ACHN (cell line): ENCODE measurements at places on chromosomes 1 and 21.

- peak; percentile 9 for DNase-seq
Measured at GRCh38 chr1:113325022-113325421, 65.3 kb upstream of the MAGI3 start.

DNA sequence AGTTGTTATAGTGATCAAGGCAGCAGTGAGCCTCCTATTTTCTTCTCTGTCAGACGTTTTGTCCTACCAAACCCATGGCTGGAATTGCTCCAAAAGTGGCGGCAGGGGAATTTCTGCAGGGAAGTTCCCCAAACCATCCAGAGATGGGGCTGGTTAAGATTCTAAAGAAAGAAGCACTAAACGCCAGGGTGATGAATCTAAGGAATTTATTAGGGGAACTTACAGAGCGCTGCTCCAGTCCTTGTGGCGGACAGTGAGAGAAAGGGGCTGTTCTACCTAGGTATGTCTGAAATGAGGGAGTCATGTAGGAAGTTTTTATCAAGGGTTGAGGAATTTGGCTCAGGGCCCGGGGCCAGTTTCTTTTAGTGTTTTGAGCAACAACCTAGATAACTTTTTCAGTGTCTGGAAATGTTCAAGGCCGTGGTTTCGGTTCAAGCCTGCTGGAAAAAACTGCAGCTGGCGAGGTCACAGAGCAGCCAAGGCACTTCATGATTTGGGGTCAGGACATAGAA, 222.4 kb upstream of the B3GALT2 start:
- DNase-seq = peak; percentile 77

DNA sequence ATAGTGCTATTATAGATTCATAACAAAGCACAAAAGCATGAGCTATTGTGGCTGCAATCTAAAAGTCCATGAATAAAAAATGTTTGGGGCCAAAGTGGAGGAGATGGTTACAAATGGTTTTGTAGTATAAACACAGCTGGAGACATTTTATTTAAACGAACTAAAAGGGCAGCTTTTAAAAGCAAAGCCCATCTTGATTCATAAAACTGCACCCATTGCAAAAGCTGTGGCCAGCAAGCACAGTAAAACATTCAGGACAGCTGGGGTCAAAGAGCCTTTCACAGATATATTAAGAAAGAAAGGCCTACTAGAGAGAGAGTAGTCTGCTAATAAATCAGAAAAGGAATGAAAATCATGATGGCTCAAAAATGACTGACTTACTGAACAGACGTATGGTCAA, 520.8 kb downstream of the NUF2 start:
- DNase-seq = no peak

DNA sequence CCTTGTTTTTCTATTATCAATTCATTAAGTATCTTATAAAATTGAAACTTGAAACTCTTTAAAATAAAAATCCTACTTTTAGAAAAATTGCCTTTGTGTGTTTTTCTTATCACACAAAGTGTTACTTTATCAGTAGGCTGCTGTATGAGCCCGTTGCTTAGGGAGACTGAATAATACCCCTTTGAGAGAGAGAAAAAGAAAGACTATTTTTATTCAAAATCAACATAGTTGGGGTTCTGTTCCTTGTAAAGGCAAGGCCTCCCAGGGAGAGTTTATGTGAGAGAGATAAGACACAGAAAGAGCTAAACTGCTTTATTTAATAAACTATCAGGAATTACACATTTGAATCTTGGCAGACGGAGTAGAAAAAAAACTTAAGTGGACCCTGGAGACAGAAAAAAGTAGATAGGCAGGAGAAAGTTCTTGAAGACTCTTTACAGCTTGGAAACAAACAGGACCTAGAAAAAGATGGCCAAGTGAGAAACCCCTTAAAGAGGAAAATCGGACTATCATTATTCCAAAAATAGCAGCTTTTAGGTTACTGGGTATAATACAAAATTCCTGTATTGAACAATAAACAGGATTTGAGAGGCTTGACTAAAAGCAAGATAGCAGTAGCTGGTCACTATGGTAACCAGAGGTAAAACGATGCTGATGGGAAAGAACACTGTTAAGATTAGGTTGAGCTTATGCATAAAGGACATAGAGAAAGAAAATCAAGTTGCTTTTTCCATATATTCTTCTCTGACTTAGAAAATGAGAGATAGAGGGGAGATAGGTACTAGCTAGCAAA, 170.9 kb downstream of the LRRC7 start:
- DNase-seq = no peak

DNA sequence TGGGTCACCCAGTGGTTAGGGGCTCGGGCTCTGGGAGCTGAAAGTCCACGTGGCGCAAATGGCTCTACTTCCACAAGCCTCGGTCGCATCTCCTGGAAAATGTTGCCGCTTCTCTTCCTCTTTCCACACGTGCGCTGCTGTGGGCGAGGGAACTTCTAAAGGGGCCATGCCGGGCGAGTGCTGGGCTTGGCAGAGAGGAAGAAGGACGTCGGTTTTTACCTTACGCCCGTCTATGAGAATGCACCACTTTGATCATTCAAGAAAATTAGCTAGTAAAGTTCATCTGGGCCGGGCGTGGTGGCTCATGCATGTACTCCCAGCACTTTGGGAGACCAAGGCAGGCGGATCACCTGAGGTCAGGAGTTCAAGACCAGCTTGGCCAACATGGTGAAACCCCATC, 10.4 kb downstream of the SLC45A1 start:
- DNase-seq = no peak

GRCh38 chr1:185823467-185823866, 89.3 kb downstream of the HMCN1 start:
- DNase-seq = no peak

DNA sequence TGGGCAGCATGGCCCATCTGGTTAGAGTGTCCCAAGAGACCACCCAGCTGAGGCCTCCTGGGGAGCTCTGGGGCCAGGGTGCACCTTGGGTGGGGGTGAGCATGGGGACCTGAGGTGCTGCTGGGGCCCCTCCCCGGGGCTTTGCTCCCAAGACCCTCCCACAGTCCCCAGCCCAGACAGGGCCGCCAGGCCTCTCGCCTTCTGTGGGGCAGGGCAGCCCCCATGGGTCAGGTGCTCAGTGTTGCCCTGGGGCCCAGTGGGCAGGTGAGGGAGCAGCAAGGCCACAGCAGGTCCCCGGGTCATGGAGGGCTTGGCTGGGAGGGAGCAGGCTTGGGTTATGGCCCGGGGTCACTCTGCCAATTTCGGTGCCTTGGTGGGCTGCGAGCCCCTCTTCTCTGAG, 24.5 kb upstream of the PEX10 start:
- DNase-seq = no peak

- DNase-seq = no peak
Measured at GRCh38 chr1:188719735-188720134, 1757.9 kb downstream of the BRINP3 start.

- DNase-seq = no peak
Measured at GRCh38 chr1:230465691-230466090, 39.6 kb upstream of the PGBD5 start.

GRCh38 chr1:114177282-114177681, 23.6 kb upstream of the SYT6 start:
- no peak for DNase-seq

DNA sequence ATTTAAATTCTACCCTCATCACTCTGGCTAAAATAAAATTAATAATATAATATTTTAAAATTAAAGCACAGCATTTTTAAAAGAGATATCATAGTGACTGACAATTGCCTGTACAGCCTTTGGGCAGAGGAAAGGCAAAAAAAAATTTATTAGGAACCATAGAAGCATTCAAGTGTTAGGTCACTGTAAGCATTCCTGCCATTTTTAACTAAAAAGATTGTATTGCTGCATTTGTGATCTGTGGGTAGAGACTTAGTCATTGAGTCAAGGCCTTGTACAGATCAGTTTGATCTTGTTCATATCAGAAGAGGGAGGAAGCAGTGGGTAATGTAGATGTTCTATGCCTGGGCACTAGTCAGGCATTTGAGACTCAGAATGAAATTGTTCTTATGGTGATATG, 109.9 kb downstream of the LYPLAL1 start:
- no peak for DNase-seq

DNA sequence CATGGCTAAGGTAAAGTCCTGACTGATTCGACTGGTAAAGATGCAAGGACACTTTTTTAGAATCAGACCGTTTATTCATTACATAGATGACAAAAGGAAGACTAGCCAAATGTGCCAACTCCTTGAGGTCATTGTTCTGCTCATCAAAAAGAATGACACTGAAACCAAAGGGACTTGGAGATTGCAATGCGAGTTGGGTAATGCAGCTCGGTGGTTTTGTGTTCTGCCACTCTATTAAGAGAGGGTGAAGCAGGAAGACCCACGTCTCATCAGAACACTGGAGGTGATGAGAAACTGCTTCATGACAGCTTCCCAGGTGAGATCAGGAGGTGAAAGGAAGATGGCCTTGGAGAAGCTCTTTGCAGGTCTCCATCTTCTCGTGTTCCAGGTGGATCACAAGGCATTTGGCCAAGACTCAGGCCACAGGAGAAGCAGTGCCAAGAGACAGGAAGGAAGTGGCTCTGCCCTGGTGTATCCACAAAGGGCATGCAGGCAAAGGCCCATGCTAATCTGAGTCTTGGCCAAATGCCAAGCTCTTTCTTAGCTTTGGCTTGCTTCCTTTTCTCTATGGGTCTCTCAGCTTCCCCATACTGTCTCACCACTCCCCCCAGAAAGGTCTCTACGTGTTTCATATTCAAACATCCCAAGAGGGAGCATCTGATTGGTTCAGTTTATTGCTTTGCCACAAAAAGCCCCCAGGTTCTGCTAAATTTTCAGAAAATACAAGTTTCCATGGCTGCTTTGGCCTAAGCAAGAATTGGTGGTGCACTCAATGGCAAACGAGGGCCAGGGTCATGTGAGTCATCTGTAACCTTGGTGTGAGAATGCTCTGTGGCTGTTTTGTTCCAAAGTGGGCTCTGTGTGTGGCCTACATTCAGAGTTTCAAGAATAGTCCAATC, 5.7 kb upstream of the CCT8 start:
- DNase-seq = no peak

GRCh38 chr21:46205166-46205565, 20.9 kb upstream of the SPATC1L start:
- no peak for DNase-seq

- no peak for DNase-seq
Measured at GRCh38 chr21:42360317-42360716, 6.0 kb downstream of the TFF1 start.

- no peak for DNase-seq
Measured at GRCh38 chr21:34148419-34148804, 75.0 kb downstream of the MRPS6 start.

- DNase-seq = no peak
Measured at GRCh38 chr1:50066806-50067205, 41.9 kb upstream of the ELAVL4 start.

DNA sequence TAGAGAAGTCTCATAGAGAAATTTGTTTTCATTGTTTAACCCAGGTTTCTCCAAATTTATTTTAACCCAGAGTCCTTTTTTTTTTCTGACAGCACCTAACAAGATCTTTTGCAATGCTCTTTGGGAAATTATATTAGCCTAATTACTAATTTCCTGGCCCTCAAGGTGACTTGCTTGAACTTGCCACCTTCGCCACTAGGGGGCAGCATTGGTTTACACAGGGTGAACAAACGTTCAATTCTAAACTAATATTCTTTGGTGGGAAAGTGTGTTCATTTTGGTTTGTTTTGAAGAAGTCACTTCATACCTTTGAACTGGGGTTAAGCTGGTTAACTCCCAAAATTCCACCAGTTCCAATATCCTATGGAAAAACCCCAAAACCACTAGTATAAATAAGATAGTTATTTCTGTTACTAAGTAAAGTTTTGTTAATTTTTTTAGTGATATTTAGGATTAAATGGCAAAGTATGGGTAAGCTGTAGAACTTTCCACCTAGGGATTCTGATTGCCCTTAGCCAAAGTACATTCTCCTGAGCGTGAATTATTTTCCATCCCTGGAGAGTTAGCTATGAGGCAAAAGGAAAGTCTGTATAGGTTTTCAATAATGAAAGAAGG, 13.0 kb downstream of the CCDC190 start:
- DNase-seq = peak; percentile 75

- no peak for DNase-seq
Measured at GRCh38 chr1:7558921-7559869, 211.9 kb upstream of the VAMP3 start.

GRCh38 chr1:94084547-94084946, 36.4 kb downstream of the ABCA4 start:
- DNase-seq = no peak

- no peak for DNase-seq
Measured at GRCh38 chr1:60621368-60621851, 461.0 kb upstream of the NFIA start.

DNA sequence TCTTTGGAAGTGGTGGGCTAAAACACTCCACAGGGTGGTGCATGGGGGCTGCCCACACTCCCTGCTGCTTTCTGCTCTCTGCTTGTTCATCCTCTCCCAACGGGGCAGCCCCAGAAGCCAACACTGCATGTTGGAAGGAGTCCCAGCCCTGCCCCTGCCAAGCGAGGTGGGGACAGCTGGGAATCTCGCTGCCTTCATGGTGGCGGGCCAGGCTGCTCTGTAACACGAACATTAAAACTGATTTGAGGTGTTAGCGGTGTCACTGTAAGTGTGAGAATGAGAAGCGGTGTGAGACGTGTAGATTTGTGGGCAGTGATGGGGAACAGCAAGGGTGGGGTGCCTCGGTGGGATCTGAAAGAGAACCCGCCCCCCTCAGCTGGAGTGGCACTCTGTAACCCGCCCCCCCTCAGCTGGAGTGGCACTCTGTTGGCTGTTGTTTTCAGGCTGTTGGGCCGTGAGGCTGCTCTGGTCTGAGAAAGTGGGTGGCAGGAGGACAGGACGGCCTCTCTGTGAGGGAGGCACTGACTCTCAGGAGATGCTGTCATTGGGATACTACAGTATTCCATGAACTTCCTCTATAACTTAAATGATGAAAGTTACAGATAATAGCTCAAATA, 80.9 kb downstream of the PCBP3 start:
- DNase-seq = no peak

GRCh38 chr1:168473126-168473525, 70.7 kb downstream of the XCL2 start:
- DNase-seq = no peak

DNA sequence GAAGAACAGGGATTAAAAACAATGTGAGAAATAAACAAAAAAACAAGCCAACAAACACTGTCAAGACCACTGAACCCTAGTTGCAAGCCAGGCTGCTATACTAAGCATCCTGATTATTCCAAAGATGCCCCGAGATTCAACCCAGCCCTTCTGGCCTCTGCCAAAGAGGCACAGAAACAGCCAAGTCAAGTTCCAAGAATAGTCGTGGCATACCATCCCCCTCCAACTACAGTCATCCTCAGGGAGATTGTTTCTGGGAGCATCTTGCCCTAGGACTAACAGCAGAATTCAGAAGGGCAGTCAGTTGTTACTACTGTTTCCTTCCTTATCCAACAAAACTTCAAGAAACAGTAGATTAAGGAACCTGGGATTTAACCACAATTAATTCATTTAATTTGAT, 52.3 kb downstream of the ABL2 start:
- DNase-seq = no peak

- DNase-seq = peak; percentile 80
Measured at GRCh38 chr1:67713057-67713846, 28.3 kb downstream of the GADD45A start.

GRCh38 chr21:25501996-25502665, 105.2 kb downstream of the MRPL39 start:
- peak; percentile 8 for DNase-seq

DNA sequence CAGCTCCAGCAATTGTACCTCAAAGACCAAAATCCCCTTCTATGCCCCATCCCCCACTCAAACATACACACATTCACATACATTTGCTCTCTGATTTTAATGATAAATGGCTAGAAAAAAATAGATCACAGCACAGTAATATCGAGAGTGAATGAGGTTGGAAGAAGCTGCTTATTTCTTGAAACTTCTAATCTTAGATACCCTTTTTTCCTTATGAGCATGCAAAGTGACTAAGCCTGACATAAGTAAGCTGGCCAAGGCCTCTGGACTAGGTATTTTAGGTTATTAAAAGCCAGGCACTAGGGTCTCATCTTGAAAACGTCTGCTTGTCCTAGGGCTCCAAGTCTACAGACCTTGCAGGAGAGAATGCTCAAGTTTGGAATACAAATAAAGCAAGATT, 133.6 kb downstream of the TGFBR3 start:
- no peak for DNase-seq
